ENCODE measurements at places on chromosomes 7 and 10.
A peak's percentile ranks its signal among the peaks of the same experiment; 100 is the strongest.

DNA sequence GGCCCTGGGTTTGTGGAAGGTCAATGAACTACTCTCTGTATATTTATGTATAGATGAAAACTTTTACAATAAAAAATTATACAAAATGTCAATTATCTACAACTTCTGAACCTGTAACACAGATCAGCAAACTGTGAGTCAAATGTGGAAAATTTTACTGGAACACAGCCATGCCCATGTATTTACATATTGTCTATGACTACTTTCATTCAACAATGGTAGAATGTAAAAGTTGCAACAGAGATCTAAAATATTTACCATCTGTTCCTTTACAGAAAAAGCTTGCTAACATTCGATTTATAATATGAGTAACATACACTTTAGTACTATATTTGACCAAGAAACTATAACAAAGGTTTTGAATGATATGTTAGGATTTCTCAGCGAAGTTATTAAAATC lies 481.6 kb downstream of the PARD3 start:
- no peak for DNase-seq

- DNase-seq, result no peak
Measured at GRCh38 chr10:75427951-75428350, 3.5 kb upstream of the LRMDA start.

- DNase-seq, result no peak
Measured at GRCh38 chr10:95532536-95532935, 28.6 kb downstream of the SORBS1 start.

GRCh38 chr7:37759526-37759925 lies 76.0 kb downstream of the GPR141 start:
- no peak for DNase-seq

DNA sequence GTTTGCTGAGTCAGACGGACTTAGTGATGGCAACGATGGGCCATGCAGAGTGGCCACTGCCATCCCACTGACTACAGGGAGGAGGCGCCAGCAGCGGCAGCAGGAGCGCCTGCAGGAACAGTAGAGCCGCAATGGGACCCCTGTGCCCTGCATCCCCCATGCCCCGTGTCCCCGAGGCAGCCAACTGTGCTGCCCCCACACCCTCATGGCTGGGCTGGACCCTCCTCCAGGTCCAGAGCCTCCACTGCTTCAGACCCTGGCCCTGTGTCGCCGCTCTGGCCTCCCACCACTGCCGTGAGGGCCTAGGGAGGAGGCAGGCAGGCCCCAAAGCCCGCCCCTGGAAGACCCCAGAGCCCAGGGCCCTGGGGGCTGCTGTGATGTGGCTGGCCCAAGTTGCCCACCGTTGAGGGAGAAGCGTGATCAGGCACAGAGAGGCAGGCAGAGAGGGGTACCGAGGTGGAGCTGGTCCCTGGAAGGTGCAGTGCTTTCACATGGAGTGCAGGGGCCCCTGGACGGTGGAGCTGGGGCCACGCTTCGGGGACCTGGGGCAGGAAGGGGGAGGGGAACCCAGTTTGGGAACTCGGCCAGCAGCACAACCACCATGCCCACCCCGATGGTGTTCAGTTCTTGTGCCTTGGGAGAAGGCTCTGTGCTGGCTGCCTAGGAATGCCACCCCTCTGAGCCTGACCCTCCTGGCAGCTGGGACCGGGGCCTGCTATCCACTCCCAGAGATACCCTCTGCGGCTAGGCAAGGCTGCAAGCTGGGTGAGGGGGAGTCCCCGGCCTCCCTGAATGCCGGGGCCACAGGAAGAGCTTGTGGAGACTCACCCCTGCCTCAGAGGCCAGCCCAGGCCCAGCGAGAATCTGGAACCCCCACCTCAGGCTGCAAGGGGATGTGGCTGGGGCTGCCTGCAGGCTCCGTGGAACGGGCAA lies 32.6 kb downstream of the DKK1 start:
- no peak for DNase-seq

DNA sequence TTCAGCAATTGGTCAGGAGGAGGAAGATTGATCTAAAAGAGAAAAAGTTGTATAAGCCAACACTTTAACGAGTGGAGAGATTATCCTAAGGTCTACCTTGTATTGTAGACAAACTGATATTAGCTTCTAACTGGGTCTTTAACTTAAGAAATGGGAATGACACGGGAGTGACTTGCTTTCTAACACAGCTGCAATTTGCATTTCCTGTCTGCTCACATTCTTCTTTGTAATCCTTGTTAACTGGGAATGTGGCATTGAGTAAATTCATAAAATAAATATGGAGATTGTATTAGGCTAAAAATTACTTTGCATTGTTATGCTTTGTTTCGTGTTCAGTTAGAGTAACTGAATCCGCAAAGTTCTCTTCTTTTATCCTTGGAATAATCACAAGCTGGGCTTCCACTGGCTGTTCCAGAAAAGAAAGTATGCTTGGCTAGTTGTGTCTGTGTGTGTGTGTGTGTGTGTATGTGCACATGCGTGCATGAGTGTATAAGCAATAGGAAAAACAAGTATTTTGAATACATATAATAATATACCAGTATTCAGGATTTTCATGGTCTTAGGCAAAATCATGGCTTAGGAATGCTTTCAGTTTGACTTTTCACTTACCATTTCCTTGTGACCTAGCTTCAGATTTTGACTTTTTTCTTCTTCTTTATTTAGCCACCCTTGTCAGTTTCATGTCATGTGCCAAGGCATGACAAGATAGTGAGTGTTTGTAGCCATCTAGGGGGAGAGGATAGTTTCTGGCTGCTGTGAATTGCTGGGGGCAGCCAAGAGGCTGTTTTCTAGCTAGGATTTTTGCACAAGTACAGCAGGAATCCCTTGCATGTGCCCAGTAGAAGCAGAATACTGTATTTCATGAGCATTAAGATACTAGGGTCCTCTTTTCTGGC lies 54.5 kb upstream of the FZD8 start:
- DNase-seq, result no peak

GRCh38 chr10:114638821-114639625 lies 19.1 kb downstream of the ABLIM1 start:
- DNase-seq, result peak; percentile 12

DNA sequence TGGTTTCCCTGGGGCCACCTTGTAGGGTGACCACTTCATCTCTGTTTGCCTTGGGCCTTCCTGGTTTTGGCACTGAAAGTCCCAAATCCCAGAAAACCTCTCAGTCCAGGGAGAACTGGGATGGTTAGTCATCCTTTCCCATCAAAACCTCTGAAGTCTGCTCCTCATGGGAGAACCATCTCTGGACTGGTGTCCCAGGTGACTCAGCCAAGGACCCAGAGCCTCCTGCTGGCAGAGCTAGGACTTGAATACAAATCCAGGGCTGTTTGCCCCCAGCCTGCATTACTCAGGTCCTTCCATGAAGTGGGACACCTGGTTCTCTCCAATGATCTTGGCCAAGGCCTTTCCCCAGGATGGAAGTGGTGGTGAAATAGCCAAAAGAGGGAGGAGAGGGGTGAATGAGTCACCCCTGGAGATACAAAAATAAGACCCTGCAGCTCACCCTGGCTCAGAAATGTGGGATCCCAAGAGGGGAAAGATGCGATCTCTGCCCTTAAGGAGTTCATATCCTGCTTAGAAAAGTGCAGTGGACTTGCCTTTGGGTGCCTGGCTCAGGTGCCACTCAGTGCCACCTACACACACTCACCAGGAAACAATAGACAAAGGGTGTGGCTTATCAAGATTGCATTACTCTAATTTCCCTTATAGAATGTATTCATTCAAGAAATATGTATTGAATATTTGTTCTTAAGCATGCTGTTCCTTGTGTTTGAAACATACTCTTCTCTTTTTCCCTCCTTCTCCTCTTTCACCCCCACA lies 22.0 kb downstream of the ADRA2A start:
- no peak for DNase-seq

DNA sequence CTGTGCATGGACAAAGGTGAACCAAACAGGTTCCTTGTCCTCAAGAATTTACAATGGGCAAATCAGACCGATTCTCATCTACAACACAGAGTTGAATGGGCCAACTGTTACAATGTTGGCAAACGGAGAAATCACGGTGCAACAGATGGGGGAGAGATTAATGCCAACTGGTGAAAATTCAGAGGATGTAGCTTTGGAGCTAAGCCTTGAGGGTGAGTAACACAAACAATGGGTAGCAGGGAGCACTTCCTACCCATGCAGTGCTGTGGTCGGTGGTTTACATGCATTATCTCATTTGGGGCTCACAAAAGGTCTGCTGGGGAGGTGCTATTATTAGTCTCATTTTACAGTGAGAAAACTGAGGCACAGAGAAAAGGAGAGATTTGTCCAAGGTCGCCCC lies 902 bp upstream of the NFE2L3 start:
- DNase-seq, result no peak

DNA sequence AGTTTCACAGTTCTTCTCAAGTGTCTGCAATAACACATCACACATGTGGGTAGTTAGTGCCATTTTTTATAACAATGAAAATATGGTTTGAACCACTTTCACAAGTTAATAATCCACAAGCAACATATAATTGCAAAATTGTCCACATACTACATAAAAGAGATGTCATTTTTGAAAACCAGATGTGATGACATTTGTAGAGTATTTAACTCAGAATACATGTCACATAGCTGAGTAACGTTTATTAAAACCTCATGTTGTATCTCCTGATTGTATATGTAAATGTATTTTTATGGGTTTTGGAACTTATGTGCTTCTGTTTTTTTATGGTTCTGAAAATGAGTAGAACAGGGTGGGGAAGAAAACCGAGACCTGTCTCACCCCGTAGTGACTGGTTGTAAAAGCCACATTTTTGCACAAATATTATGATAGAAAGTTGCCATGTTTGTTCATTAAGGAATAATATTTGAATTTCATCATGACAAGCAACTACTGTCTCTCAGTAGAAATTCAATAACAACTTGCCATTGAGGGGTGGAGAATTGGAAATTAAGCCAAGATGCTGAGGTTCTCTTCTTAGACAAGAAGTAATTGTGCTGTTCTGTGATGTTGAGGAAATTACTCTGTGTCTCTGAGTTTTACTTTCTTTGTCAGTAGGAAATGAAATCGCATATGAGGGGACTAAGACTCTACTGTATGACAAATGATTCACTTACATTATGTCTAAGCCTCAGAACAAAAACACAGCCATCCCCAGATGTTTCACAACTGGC lies 29.2 kb upstream of the EGFR start:
- no peak for DNase-seq
